ENCODE measurements at places on chromosomes 16 and 17. TPM values are rescaled to one million over a fixed set of nuclear protein-coding genes. Genes with fewer than 3 reads are reported as not detected.

The KRTAP4-5 gene
- total RNA-seq: not detected

The MPDU1 gene
- 80.1 TPM for total RNA-seq

The SLC4A1 gene
- 0.27 TPM for total RNA-seq

The KRT34 gene
- total RNA-seq: not detected

The HOXB8 gene
- 4.2 TPM for total RNA-seq

All from colonic mucosa (tissue), 4 donors.